ENCODE measurements at places on chromosomes 12 and 14. TPM values are rescaled to one million over a fixed set of nuclear protein-coding genes. Genes with fewer than 3 reads are reported as not detected.

The CCDC197 gene
- not detected for total RNA-seq

The FOXG1 gene
- total RNA-seq = 0.15 TPM

The PTCSC3 gene
- total RNA-seq = not detected

The NANOG gene
- total RNA-seq = not detected

The CCT2 gene
- total RNA-seq = 220 TPM

The ESR2 gene
- total RNA-seq = not detected

The MSI1 gene
- total RNA-seq = 0.17 TPM

The GLS2 gene
- under 0.01 TPM for total RNA-seq

The CACNA1C gene
- 0.74 TPM for total RNA-seq

The ACOT4 gene
- total RNA-seq = 1.6 TPM

The DHRS4L2 gene
- total RNA-seq = 14.3 TPM

The ADCK1 gene
- total RNA-seq = 4.9 TPM

The PCNX4 gene
- total RNA-seq = 53.8 TPM

The OTUB2 gene
- total RNA-seq = 1.3 TPM

The RERG gene
- total RNA-seq = 0.17 TPM

The TCL1B gene
- not detected for total RNA-seq

The CLEC4A gene
- total RNA-seq = not detected

The OR4E2 gene
- total RNA-seq = not detected

The GOLT1B gene
- total RNA-seq = 38.8 TPM

The SLC6A15 gene
- 3.0 TPM for total RNA-seq

The CLEC2A gene
- total RNA-seq = not detected

The KLRC2 gene
- total RNA-seq = not detected

The CCDC196 gene
- not detected for total RNA-seq

The RIPK3 gene
- 0.84 TPM for total RNA-seq

The TMEM260 gene
- 5.5 TPM for total RNA-seq

The CLEC4D gene
- not detected for total RNA-seq

The LYZ gene
- total RNA-seq = not detected

The GPATCH2L gene
- total RNA-seq = 29.9 TPM

The TMPRSS12 gene
- total RNA-seq = not detected

The PLA2G1B gene
- total RNA-seq = not detected

The HOXC12 gene
- total RNA-seq = not detected
